ENCODE measurements at places on chromosomes 5 and 9.

GRCh38 chr9:98081477-98082219 is 25.1 kb downstream of the NANS start:
- DNase-seq, result peak; percentile 6

GRCh38 chr5:139118804-139119203 is 79.4 kb downstream of the SIL1 start:
- DNase-seq, result no peak

DNA sequence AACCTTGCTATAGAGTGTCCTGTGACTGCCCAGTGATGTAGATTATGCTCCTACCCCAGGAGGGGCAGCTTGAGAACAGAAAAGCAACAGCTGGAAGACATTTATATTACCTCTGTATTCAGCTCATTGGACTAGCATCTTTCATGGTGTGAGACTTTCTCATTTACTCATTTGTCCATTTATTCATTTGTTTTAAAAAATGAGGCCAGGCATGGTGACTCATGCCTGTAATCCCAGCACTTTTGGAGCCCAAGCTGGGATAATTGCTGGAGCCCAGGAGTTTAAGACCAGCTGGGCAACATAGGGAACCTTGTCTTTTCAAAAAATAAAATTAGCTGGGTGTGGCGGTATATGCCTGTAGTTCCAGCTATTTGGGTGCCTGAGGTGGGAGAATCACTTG is 130.0 kb upstream of the LHFPL2 start:
- DNase-seq, result peak; percentile 67

GRCh38 chr5:155649666-155650065 is 636.1 kb downstream of the KIF4B start:
- no peak for DNase-seq

- DNase-seq, result peak; percentile 19
These were observed 448.4 kb upstream of the TLE4 start for GRCh38 chr9:79123415-79123814.

DNA sequence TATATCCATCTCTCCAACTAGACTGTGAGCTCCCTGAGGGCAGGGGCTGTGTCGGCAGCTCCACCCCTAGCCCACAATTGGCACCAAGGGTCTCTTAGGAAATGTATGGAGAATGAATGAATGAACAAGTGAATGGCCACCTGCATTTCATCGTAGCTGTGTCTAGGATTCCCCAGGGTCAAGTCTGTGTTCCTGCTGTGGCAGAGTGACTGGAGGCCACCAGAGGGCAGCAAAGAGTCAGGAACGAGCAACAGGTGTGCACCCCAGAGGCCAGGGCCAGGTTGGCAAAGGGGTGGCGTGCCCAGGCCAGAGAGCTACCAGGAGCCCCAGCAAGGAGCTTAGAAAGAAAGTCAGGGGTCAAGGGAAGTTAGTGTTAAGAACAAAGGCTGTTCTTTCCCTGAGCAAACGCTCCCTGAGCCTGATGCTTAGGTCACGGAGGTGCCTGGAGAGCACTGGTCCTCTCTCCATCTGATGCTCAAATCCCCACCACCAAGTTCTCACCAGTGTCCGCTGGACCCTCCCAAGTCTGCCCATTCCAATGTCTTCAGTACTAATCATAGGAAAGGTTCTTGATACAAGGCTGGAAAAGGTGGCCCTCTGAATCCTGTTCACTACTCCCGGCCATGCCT is 160.7 kb downstream of the PAX5 start:
- DNase-seq, result peak; percentile 42

- DNase-seq, result peak; percentile 76
These were observed 182.4 kb upstream of the OTULINL start for GRCh38 chr5:14399054-14399692.

DNA sequence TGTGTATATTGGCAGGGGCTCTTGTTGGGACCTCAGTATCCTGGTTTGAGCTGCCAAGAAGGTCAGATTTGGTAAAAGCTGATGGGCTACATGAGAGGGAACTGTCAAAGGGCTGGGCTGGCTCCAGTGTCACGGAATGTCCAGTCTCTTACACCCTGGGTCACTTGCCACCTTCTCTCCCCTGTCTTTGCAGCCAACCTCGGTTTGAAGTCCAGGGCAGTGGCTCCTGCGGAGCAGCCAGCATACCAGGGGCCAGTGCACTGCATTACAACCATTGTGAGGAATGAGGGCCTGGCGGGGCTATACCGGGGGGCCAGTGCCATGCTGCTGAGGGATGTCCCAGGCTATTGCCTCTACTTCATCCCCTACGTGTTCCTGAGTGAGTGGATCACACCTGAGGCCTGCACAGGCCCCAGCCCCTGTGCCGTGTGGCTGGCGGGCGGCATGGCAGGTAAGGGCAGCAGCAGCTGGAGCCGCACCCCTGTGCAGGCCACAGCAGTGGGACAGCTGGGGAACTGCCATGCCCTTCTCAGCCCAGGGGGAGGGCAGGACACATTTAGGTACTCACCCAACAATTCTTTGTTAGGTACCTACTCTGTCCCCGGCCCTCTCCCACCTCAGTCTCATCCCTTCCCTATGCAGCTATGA is 24.2 kb downstream of the IL9 start:
- DNase-seq, result no peak

DNA sequence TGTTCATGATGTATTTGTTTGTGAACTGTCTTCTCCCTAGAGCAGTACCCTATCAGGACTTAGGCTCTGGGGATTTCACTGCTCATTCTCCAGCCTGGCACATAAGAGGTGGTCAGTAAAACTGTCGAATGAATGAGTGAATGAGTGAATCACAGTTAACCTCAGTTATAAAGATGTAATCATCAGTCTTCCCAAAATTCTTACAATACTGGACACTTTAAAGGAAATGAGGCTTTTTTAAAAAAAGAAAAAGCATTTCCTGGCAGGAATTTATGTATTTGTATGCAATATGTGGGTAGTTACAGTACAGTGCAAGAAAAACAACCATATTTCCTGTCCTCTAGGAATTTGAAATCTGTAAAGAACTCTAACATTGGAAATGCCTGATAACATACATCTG is 59.6 kb downstream of the RAI14 start:
- peak; percentile 56 for DNase-seq

GRCh38 chr9:115234094-115234493 is 116.1 kb upstream of the TNC start:
- DNase-seq, result peak; percentile 90

GRCh38 chr9:131530546-131530919 is 530 bp downstream of the UCK1 start:
- peak; percentile 17 for DNase-seq

GRCh38 chr5:153516504-153517240 is 26.2 kb downstream of the GRIA1 start:
- no peak for DNase-seq

DNA sequence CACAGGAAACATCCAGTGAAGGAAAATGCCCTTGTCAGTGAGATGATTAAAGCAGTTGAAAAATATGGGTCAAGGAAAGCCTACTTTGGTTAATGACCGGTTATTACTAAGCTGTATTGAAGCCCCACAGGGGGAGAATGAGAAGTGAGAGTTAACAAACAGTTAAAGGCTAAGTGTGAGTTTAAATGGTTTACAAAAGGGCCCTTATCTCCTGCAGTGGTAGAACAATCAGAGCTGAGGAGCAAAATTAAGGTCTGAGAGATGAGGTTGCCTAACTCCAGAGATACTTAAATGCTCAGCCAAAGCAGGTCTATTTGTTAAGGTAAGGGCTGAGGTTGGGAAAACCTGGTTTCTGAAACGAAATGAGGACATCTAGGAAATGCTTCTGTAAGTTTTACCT is 75.1 kb upstream of the FER start:
- no peak for DNase-seq

DNA sequence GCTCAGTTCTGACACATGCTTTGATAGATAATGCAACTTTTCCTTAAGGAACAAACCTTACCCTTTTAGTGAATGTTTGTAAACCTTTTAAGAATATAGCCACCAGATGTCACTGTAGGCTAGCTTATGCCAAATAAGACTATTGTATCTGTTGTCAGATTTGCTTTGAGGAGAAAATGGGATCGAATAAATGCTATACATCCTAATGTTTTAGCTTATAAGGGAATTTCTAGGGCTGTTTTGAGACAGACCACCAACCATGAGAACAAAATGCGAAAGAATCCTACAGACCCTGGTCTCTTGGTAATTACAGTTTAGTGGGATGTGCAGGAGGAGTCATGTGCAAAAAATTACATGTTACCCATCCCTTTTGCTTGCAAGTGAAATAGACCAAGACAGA is 127.6 kb upstream of the NMUR2 start:
- peak; percentile 67 for DNase-seq

DNA sequence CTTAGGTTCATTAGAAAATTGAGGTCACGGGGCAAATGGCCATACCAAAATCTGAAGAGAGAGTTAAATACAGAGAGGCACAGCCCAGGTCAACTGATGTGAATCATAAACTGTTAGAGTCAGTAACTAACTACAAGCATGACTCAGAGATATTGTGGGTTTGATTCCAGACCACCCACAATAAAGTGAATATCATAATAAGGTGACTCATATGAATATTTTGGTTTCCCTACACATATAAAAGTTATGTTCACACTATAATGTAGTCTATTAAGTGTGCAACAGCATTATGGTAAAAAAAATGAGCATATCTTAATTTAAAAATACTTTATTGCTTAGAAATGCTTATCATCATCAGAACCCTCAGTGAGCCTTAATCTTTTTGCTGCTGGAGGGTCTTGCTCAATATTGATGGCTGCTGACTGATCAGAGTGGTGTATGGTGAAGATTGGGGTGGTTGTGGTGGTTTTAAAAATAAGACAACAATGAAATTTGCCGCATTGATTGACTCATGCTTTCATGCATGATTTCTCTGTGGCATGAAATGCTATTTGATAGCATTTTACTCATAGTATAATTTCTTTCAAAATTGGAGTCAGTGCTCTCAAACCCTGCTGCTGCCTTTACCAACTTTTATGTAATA is 53.1 kb upstream of the EDIL3 start:
- peak; percentile 94 for DNase-seq

GRCh38 chr5:39570403-39571027 is 145.7 kb upstream of the DAB2 start:
- DNase-seq, result peak; percentile 62

DNA sequence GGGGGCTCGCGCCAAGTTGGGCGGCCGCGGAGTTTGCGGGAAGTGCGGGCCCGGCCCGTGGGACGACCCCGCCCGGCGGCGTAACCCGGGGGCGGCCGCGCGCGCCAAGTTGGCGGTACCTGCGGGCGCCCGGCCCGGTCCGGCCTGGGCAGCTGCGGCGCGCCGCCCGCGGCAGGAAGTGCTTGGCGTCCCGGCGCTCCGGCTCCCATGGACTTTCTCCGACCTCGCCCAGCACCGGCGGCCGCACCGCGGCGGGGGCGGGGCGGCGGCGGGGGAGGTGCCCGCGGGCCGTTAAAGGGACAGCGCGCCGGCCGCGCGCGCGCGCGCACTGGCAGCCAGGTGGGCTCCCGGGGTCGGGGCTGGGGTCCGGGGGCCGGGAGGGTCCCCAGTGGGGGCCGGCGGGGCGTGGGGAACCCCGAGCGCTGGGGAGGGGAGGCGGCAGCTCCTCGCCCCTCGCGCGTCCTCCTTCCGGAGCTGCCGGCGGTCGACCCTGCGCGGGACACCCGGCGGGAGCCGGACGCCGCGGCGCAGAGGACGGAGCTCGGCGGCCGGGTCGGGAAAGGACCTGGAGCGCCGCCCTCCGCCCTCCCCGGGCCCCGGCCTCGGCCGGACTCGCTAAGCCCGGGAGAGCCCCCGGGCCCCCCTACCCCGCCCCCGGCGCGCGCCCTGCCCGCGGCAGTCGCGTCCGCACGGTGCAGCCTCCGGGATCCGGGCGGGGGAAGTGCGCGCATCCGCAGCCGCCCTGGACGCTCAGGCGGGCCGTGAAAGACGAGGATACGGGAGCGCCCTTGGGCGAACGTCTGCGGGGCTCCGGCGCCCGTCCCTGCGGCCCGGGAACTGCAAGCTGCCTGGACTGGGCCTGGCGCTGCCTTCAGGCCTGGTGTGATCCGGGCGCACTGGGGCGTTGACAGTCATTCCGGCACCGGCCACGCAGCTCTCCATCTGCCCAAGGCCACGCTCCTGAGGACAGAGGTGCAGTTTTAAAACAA is at the start of gene NACC2:
Gene NACC2 (minus strand): TSS at position 220 of the 989 bp plus-strand sequence. CDS start 44,768 bp downstream, outside the sequence.
- DNase-seq, result peak; percentile 39

DNA sequence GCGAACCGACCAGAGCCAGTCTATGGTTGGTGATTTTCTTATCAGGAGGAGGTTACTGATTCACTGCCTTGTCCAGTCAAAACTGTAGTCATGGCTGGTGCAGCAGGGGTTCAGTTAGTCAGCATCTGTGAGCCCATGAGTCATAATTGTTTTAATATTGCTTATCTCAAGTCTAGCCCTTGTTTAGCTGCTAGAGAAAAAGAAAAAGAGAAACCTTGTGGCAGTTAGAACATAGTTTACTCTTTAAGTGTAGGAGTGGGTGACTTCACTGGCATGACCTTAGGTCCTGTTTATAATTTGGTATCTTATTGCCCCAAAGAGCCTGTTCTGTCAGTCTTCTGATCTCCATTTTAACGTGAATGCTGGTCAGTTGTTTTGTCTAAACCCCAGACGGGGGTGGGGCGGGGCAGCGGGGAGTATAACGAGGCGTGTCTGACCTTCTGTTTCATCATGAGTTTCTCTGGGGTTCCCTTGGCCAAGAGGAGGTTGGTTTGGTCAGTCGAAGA is 76.9 kb upstream of the NFIL3 start:
- peak; percentile 71 for DNase-seq

DNA sequence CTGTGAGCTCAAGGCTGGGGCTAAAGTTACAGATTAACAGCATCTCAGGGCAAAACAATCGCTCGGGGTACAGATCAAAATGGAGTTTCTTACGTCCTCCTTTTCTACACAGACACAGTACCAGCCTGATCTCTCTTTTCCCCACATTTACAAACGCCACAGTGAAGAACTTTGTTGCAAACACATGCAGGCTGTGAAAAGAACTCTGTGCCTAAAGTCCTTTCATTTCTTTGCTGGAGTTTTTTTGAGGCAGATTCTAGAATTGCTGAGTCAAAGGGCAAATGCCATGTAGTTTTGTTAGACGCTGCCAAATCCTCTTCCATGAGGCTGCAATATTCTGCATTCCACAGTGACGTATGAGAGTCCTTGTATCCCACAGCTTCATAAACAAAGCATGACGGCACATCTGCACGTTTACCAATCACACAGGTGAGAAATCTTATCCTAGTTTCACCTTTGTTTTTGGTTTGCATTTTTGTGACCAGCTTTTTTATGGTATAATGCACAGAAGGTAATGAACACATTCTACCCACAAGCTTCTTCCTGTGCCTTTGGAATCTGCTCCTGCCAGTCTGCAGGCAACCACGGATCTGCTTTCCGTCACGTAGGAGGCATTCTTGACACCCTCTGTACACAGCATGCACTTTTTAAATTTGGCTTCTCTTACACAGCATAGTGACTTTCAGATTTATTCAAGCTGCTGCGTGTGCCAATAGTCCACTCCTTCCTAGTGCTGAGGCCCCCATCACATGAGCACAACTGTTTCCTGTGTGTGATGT is 44.6 kb upstream of the LPCAT1 start:
- peak; percentile 86 for DNase-seq

DNA sequence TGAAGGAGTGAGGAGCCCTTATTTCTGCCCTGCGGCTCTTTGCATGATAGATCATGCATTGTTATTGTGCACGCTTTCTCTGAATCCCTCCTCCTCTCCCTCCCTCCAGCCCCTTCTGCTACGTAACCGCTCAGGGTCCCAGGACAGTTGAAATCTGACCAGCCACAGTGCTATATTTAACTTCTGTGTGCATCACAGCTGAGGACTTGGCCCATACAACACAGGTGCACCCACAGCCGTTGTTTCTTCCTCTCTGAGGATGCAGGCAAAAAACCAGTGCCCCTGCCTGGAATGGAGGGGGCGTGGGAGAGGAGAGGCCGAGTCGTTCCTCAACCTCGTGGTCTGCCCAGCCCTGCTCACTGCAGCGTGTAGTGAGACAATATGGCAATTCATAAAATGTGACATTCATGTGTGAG is 335.6 kb upstream of the CLINT1 start:
- no peak for DNase-seq

Measured in fibroblast of upper back skin (primary cell).